ENCODE measurements at places on chromosomes 11 and 22.

DNA sequence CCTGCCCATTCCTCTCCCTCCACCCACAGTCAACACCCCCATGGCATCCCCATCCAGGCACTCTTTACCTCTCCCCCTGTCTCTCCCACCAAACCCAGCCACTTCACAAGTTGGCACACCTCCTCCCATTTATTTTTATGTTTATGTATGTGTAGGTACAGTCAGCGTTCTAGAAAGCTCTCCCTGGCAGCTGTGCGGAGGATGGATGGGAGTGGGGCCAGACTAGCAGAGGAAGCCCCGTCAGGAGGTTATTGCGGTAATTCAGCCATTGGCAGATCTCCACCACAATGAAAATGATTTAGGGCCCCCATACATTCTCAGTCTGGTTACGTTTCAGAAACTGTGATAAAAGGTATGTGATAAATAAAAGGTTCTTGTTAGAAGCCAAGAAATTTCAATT lies 51.3 kb downstream of the BTG4 start:
- DNase-seq, result no peak

- DNase-seq, result no peak
Observed at GRCh38 chr11:32851251-32851650, 21.5 kb downstream of the PRRG4 start.

- DNase-seq, result no peak
Observed at GRCh38 chr11:77467993-77468392, 5.9 kb downstream of the PAK1 start.

DNA sequence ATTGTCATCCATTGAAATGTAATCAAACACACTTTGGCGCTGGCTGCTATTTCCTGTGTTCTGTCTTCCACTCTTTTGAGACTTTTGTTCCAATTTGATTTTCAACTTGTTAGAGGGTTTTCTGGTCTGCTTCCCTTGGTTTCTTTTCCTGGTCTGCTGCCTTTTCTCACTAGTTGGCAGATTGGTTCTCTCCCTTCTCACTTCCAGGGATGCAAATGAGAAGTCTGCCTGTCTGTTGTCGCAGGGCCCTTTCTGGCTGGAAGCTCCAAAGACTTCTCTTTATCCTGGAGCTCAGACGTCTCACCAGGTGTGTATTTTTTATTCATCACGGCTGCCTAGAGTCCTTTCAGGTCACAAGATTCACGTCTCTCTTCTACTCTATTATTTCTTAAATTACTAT lies 84.0 kb downstream of the RPS6KA4 start:
- DNase-seq, result no peak

DNA sequence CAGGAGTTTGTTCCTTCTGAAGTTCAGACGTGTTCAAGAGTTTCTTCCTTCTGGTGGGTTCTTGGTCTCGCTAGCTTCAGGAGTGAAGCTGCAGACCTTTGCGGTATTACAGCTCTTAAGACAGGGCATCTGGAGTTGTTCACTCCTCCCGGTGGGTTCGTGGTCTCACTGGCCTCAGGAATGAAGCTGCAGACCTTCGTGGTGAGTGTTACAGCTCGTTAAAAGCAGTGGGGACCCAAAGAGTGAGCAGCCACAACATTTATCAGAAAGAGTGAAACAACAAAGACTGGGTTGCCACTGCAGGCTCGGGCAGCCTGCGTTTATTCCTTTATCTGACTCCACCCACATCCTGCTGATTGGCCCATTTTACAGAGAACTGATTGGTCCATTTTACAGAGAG lies 373.1 kb downstream of the ETS1 start:
- DNase-seq, result no peak

- no peak for DNase-seq
Observed at GRCh38 chr11:118313242-118313641, 8.7 kb downstream of the CD3E start.

GRCh38 chr11:66002648-66003225 lies 434 bp downstream of the BANF1 start:
- DNase-seq, result peak; percentile 51

Measured in COR-L47 (cell line).